ENCODE measurements at places on chromosomes 4 and X.
A peak's percentile ranks its signal among the peaks of the same experiment; 100 is the strongest.

DNA sequence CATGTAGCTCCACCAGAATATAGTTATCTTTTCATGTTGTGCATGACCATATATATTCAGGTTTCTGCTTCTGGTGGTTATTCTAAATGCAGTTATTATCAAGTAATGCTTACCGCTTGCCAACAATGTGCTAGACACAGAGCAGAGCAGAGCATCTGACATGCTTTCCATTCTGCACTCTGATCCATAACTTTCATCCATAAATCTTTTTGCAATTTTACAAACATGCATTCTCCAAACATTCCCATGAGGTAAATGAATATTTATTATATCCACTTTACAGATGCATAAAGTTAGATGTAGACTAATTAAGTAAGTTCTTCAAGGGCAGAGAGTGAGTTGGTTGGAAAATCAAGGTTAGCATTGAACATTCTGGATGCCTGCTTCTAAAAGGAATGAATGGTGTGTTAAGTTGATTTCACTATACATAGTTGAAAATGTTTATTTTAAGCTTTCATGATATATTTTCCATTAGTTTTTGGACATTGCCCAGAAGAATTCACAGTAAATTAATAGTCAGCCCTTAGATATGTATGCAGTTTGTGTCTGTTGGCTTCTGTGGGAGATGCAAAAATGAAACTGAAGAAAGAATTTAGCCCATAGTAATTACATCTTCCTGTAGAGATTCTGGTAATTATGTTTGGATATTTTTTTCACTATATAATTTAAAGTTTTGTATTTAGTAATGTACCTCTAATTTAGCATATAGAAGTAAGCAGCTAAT, 867.8 kb downstream of the CCSER1 start:
- no peak for DNase-seq

DNA sequence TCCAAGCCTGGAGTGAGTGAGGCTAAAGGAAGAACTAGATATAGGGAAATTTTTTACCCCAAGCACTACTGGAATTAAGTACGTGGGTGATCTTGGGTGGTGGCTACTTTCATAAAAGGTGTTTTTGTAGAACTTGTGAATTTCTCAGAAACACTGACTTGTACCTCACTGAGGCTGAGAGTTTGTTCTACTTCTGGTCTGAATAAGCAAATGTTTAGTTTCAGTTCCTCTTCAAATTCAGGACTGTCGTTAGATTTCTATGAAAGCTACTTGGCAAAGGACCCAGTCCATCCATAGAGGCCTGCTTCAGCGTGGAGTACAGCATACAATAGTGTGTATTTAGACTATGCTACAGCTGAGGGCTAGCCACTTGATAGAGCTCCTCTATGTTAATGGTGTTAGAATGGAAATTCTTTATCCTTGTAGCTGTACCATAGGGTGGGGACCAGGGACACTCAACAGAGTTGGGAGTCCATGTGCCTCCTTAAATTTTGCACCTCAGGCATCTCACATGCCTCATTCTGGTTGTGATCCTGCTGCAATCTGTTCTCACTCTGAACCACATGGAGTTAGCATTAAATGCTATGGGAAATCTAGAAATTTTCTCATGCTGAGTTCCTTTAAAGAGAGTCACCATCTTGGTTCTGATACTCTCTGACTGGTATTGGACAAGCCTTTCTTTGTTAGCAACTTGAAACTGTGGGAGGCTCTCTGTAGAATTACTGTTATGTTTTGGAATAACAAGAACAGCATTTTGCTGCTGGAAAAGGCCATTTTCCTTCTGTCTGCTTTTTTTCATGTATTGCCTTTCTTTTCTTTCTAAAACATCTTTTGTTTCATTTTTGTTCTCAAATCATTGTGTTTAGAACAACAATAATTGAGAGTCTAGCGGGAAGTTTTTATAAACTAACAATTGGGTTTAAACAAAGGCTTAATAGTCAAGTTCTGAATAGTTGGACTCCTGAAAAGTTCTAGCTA, 86.8 kb downstream of the PDGFRA start:
- DNase-seq, result no peak

- no peak for DNase-seq
Measured at GRCh38 chr4:114598191-114599121, at the start of gene UGT8. TSS of gene UGT8 (plus strand) at chr4:114598807. CDS start at chr4:114622881, 24,074 bp downstream.

DNA sequence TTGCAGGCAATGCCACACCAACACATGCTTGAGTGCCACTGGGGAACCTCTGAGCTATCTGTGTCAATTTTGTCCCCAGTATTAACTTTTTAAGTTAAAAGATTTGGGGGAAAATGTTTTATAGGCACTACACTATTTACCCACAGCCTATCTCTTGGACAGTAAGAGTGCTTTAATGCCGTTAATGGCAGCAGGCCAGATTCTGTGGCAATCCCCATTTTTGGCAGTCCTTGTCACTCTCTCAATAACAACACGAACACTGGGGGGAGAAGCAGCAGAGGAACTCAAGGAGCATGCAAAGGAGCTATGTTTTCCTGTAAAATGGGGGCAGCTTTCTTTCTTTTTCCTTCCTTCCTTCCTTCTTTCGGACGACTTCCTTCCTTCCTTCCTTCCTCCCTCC, 168.6 kb downstream of the NSUN7 start:
- DNase-seq, result no peak

DNA sequence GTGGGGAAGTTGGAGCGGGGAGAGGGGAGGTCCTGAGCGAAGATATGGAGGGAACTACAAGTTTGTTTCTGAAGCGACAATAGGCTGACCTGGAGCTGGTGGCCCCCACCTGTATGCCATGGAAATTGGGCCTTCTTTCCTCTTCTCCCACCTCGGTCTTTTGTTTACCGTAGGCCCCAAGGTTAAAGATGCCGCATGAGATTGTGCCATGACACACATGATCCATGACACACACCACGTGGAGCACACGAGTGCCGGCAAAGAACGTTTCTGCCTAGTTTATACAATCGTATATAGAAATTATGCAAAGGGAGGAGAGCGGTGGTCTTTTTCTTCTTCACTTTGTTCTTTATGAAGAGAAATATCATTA, 408 bp downstream of the TMEM33 start:
- no peak for DNase-seq

DNA sequence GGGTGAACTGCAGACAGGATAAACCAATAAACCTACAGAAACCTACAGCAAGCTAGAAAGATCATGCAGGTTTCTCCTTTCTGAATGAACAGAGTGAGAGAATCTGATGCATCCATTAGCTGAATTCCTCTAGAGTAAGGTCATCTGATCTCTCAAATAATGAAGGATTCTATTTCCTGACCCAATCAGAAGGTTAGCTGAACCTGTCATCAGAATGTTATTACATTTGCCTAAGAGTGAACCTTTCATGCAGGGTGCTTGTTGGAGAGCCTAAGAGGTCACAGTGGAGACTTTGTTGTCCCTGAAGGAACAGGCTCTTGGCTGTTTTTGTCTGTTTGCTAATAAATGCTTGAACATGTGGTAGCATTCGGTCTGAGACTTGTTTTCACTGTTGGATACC, 24.0 kb downstream of the MEPE start:
- no peak for DNase-seq

DNA sequence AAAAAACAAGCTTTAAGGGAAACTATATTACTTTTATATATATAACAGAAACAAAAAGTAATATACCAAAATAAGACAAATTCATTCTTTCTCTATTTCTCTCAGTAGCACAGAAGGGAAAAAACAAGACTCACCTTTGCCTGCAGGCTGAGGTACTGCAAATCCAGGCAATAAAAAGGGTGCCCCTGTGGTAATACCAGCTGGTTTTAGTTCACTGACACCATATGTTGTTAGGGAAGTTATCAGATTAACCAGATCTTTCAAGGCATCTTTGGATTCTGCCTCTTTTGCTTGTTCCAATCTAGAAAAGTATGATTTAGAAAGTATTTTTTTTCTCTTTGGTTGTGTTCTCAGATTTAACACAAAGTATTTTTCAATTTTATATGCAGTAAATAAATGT, 139.8 kb downstream of the WDFY3 start:
- DNase-seq, result no peak

- no peak for DNase-seq
Measured at GRCh38 chr4:53161787-53162433, 204.0 kb downstream of the SCFD2 start.

DNA sequence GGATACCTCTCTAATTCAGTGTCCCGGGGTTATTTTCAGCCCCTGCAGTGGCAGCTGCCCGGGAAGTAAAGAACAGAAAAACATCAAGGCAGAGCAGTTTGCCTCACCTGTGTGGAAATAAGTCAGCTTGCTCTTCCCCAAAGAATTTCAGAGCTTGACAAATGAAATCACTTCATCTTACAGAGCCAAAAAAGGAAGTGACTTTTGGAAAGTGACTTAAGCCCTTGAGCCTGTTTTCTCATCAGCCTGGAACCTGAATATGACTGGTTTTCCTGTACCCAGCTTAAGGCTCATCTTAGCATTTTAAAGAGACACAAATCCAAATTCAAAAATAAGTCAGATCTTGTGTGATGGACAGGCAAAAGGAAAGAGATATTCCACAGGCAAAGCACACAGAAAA, 211.6 kb downstream of the RCHY1 start:
- no peak for DNase-seq

DNA sequence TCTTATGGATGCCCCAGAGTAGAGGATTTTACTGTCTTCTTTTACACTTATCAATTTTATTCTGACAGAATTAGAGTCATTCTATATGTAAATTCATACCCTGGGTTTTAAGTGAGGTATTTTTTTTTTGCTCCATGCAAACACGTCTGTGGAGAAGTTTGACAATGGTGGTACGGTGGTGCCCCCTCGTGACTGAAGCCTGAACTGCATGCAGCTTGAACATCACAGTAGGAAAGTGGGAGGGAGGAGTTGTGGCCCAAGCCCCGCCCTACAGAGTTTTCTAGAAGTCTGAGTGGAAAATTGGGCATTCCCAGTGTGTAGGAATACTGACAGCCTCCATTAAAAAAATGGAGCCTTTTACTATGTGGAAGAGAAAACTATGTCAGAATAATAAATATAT, 73.3 kb upstream of the RAB40AL start:
- DNase-seq, result peak; percentile 39

- DNase-seq, result no peak
Measured at GRCh38 chr4:146699910-146700309, 61.2 kb downstream of the POU4F2 start.

- no peak for DNase-seq
Measured at GRCh38 chrX:107154787-107155620, 36.4 kb upstream of the RBM41 start.

- no peak for DNase-seq
Measured at GRCh38 chr4:140315438-140315837, 58.0 kb upstream of the SCOC start.

DNA sequence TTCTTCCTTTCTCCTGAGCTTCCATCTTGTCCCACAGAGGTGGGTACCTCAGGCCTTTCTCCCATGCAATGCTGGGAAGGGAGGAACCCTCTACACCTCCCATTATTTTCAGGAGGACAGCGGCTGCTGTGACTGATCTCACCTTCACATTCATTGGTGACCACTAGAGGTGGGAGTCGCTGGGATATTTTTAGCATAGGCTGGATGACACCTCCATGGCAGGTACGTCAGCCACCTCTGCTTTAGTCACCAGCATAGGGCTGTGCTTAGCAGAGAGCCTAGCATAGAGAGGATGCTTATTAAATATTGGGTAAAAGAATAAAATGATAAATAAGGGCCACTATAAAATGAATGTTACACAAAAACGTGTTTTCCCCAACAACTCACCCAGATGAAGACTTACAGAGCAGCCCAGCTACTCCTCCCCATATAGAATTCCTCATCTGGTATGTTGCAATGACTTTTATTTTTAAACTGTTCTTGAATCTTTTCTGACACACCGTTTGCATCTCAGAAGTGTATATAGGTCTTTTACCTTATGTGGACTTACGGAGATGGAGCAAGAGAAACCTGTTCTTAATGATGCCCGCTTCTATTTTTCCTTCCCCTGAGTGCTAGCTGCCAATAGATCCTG, 60.9 kb upstream of the SORBS2 start:
- DNase-seq, result no peak

DNA sequence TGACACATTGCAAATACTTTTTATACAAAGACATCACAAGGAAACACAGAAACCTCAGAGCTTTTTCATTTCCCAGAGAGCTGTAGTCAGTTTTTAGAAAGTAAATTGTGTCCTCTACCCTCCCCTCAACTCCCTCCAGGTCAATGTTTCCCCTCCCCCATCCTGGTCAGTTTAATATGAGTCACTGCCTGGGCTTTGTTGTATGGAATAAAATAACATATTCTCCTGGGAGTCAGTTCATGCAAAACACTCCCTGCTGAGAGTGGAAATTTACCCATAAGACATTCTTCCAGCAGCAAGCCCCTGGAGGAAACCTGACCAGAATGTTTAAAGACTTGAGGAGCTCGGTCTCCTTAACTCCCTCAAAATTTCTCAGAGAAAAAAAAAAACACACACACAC, 270.1 kb upstream of the LDB2 start:
- peak; percentile 47 for DNase-seq

DNA sequence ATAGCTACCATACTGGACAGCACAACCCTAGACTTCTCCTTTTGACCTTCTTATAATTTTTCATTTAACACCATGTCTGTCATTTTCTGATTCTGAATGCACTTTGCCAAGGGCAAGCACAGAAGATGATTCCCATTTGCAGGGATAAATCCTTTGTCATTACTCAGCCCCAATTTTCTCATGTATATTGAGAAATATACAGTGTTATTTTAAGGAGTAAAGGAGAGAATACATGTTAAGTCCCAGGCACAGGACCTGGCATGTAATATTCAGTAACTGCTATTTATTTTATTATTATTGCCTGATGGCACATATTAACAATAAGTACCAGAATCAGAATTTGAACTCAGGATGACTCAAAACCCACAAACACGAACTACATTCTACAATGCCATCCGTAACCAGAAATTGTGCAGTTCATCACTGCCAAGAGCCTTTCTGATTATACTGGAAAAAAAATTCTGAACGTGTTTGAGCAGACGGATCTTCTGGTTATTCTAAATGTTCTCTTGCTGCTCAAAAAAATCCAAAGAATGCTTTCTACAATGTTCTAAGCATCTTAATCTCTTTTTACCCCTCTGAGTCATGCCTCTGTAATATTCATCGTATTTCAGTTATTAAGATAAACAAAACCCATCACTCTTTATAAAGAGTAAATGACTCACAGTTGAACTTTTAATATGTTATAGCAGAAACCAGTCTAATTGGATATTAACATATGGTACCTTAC, 170.0 kb downstream of the MID1 start:
- peak; percentile 57 for DNase-seq

- DNase-seq, result no peak
Measured at GRCh38 chrX:40061005-40061404, 36.8 kb downstream of the BCOR start.

GRCh38 chr4:2934077-2934812, 29.0 kb downstream of the NOP14 start:
- DNase-seq, result no peak

DNA sequence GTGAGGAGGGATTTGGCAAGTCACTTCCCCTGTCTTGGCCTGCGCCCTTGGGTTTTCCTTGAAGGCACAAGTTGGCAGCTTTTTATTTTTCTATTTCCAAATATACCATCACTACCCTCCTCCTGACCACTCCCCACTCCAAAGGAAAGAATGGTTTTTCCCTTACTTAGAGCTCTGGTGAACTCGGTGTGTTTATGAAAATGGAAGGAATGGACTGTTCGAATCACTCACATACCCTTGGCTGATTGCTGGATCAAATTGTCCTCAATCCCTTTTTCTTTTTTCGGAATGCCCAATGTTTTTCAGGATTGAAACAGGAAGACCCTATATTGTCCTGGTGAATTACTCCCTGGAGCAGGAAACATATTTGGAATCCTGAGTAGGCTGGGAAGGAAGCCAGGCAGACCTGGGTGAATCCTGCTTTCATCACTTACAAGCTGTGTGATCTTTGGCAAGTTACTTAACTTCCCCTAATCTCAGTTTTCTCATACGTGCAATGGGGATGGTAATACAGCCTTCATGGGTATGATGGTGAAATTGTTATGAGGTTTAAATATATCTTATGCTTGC, 70.7 kb downstream of the RTL5 start:
- DNase-seq, result no peak
